ENCODE measurements at places on chromosomes 16 and 17.

DNA sequence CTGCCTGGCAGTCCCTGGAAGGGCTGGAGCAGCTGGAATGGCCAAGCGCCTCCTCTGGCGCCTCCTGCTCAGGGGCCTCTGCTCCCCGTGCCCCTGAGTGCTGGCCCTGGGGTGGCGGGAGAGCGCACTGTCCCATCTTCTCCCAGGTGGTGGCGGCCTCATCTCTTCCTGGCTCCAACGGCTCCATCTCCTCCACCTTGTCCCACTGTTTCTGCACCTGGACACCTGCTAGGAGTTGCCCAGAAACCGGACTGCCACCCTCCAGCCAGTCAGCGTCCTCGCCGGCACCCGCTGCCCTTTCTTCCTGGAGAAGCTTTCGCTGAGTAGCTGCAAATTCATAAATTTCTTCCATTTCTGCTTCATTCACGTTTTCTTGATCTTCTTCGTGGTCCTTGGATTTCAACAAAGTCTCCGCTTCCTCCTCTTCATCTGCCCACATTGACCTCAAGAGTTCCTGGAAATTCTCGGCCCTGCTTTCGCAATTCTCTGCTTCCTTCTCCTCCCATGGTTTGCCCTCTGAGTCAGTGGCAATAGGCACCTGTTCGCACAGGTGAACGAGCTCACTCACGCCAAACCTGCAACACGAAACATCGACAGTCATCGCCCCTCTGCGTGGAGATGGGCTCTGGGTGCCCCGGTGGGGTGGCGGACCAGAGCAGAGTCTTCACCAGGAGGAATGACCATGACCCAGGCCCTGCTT is 13.7 kb upstream of the NLRC3 start:
- no peak for DNase-seq

- no peak for DNase-seq
Measured at GRCh38 chr17:57442401-57442823, 186.1 kb downstream of the MSI2 start.

DNA sequence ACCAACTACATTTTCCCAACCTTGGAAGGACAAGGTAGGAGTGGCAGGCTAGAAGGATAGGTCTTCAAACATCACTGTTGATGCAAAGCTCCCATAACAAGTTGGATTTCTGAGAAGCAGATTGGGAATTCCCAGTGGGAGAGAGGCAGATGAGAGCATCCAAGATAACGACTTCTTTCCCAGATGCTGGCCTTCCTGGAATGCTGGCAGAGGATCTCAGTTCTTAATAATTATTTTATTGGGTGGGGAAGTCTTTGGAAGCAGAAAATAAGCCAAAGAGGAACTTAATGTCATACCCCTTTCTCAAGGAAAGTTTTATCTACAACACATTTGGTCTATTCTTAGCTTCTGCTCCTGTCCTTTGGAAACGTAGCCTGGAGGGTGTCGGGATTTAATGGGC is 64.5 kb downstream of the MPRIP start:
- no peak for DNase-seq

GRCh38 chr16:73280388-73280787 is 232.5 kb upstream of the ZFHX3 start:
- no peak for DNase-seq

GRCh38 chr17:35809855-35810461 is 674 bp downstream of the TAF15 start:
- peak; percentile 67 for DNase-seq

- DNase-seq, result peak; percentile 61
Measured at GRCh38 chr16:29784901-29785500, 5.5 kb upstream of the KIF22 start.

DNA sequence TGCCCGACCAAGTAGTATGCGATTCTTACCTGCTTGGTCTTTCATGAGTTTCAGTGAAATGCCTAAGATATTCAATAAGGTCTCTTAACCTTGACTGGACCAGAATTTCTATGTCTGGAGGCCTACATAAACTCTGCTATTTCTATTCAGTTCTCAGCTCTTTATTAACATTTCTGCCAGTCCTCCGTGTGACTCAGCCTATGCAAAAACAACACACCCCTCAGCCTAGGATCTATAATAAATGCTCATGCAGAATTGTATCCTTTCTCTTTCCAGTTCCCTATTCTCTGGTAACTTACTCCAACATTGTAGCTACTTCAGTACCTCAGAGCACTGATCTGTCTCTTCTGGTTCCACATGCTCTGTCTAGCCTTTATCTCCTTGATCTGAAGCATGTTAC is 1507.4 kb downstream of the CDH11 start:
- no peak for DNase-seq

DNA sequence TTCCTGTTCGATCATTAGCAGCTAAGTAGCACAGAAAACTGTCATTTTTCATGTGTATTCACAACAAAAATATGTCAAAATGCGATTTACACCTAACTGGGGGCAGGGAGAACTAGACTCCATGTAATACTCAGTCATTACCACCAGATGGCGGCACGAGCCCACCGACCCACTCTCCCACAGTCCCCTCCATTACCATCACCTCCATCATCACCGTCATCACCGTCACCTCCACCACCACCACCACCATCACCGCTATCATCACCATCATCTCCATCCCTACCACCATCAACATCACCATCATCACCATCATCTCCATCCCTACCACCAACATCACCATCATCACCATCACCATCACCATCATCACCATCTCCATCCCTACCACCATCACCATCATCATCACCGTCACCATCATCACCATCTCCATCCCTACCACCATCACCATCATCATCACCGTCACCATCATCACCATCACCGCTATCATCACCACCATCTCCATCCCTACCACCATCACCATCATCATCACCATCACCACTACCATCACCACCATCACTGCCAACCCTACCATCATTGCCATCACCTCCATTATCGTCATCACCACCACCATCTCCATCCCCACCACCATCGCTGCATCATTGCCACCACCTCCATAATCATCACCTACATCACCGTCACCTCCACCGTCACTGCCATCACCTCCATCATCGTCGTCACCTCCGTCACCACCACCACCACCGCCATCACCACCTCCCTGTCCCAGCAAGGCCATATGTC is 14.4 kb downstream of the NDUFAF8 start:
- peak; percentile 13 for DNase-seq

DNA sequence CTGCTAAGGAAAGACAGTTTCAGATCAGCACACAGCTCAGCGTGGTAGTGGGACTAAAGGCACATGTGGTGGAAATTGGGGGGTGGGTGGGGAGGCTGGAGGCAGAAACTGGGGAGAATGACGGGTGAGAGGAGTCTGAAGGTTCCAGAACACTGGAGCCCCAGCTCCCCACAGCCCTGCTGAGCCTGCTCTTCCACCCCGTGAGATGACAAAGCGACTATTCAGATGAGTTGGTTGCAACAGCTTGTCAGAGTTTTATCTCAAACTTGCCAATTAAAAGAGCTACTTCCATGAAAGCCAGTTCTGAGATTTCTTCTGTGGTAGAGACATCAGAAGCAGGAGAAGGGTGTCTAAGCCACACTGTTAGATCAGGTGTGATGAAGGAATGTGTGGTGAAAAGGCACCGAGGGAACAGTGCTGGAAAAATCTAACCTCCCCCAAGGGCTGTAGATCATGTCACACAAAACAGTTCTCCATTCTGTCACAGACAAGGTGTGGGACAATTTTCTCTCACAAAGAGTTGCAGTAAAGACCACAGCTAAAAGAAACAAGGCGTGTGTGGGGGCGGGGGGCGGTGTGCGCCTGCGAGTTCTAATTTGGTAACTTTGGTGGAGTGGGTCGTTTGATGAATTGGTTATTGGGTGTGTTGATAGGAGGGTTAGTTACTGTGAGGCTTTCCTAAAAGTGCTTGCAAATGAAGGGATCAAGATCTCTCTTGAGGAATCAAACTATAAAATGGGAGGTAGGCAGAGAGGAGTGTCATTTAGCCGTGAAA is 39.0 kb downstream of the CCDC182 start:
- DNase-seq, result no peak

GRCh38 chr17:51479303-51479702 is 219.0 kb downstream of the UTP18 start:
- DNase-seq, result no peak

DNA sequence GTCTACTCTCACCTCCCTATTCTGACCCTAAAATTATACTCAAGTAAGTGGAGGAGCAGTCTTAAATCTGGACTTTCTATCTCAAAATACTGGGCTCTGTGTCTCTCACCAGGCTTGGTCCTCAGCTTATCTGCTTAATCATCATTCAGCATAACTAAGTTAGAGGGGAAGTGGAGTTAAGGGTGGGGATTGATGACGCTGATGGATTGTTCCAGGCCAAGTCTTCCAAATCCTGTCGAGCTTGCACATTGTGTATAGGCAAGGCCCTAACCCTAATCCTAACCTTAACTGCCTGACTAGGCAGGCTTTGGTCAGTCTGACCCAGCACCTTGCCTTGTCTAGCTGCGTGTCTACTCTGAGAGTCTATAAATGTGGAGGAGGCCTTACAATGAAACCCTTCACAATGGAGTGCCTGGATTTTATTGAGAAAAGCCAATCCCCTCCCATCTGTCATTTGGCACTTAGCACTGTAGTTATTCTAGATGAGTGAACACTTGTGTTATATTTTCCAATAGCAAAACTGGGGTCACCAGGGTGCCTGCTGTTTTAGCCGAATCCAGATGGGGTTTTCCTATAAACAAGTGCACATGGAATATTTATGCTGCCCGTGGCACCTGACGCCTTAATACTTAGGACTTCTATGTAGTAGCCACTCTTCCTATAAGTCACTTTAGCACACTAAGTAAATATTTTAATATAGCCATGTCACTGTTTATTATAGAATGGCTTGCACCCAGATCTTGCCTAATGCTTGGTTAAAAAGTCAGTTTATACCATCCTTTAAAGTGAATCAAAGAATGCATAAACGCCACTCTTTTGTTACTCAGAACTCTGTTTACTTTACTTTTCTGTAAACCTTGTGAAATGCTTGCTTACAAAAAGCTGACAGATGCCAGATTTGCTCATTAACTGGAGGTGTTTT is 193.2 kb upstream of the MYOCD start:
- DNase-seq, result no peak

- DNase-seq, result no peak
Measured at GRCh38 chr16:71259086-71259485, 28.6 kb upstream of the HYDIN start.

DNA sequence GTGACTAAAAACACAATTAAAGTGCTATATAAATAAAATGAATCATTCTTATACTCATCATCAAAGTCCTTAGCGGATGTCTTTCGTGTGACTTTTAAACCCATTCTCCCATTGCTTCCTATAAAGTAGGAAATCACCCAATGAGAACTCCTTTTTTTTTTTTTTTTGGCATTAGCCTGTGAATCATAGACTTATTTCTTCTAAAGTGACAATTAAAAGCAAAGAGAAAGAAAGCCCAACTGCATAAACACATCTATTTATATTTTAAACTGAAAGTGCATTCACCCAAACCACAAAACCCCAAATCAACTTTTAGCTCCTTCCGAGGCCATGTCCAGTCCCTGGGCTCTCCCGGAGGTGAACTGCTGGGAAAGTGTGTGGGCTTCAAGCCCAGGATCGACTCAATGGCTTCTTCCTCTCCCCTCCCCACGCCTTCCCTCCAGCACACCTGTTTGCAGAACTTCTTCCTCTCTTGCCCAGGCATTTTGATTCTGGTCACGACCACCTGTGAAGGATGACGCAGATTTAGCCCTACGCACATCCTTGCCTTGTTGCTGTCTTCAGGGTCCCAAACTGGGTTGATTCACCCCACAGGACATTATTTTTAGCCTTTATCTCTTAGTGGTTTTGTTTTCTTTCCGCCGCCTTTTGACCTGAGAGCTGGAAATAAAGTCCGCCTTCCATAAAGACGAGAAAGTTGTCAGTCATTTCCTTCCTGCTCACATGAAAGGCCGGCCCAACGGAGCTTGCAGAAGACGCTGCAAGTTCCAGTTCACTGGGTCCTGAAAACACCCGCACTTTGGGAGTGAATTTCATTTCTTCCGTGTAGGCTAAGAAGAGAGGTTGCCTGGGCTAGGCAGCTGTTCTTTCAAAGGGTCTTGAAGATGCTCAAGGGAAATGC is 166.8 kb downstream of the MAP2K6 start:
- no peak for DNase-seq

DNA sequence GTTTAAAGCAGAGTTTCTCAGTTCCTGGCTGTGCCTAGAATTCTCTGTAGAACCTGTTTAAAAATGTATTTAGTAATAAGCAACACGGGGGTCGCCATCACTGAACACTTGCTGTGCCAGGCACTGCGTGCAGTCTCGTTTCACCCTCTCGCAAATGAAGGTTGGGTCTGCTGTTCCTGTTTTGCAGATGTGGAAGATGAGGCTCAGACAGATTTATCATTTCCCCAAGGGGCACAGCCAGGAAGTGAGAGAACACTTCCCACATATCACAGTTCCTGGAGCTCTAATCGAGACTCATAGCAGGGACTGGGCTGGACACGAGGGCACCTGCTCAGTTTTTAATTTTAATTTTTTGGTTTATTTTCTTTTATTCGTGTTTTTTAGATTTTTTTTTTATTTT is 122.7 kb downstream of the ABCC6 start:
- DNase-seq, result no peak

DNA sequence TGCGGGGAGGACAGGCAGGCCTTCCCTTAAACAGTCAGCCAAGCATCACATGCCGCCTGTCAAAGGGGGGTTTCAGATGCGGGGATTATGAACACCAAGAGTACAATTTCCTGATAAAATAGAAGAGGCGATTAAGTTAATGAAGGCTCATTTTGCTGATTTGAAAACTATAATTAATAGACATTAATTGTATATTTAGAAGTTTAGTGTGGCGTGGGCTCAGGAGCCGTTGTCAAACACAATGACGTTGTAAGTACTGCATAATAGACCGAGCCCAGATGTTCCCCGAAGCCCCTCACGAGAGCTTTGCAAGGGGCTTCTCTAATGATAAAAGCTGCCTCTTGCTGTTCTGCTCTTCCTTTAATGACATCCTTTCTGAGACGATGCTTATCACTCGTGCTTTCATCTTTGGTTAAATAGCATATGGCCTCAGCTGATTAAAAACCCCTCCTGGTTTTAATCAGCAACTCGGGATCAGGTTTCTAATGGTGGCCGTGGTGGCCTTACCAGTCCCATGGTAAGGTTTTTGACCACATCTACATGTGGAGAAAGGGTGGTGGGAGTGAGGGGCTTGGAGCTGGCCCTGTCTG is 28.2 kb downstream of the SNX20 start:
- DNase-seq, result no peak

DNA sequence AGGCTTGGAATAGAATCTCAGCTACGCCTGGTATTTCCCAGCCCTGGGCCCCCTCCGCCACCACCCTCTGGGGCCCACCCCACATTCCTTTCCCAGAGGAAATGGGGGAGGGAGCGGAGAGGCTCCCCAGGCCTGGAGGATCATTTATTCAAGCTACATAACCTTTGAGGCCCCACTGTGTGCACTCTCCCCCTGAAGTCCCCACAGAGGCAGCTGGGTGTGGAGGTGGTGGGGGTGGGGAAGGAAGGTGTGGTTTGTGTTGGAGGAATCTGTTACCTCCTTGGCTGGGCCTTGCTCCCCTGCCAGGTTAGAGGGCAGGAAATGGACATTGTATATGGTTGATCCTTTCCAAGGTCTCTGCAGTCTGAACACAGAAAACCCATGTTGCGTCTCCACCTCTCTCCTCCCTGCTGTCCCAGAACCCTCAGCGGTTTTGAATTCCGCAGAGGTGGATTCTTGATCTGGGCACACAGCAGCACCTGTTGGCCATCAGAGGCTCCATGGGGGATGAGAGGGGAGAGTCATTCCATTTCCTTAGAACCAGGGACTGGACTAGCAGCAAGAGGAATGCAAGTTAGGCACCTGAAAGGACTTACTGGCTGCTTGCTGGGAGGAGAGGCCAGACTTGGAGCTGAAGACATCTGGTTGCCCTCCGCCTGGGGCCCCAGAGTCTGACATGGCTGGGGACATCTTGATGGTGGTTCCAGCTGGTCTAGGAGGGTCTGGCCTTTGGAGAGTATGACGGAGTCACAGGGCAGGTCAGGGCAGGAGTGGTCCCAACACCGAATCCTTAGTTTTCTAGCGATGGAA is 23.0 kb downstream of the ARHGAP23 start:
- no peak for DNase-seq
